ENCODE measurements at places on chromosomes 16 and 17.

GRCh38 chr17:13002761-13003453 is 14.9 kb downstream of the ELAC2 start:
- peak; percentile 40 for DNase-seq

DNA sequence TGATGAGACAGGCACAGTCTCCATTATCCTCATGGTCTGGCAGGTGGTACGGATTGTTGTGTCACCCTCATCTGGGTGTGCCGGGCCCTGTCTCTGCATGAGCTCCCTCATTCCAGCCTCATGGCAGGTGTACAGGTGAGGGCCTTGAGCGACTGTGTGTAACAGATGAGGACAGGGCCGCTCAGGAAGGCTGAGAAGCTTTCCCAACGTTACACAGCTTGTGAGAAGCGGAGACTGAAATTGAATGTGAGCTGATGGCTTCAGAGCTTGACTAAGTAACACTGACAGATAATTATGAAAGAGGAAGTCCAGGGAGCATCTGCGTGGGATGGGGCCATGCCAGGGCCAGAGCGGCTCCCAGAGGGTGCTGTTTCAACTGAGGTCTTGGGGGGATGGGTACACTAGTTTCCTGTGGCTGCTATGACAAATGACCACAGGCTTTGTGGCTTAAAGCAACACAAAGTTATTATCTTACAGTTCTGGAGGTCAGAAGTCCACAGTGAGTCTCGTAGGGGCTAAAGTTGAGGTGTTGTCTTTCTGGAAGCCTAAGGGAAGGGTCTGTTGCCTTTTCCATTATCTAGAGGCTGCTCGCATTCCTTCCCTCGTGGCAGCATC is 36.7 kb downstream of the CMIP start:
- DNase-seq, result no peak

DNA sequence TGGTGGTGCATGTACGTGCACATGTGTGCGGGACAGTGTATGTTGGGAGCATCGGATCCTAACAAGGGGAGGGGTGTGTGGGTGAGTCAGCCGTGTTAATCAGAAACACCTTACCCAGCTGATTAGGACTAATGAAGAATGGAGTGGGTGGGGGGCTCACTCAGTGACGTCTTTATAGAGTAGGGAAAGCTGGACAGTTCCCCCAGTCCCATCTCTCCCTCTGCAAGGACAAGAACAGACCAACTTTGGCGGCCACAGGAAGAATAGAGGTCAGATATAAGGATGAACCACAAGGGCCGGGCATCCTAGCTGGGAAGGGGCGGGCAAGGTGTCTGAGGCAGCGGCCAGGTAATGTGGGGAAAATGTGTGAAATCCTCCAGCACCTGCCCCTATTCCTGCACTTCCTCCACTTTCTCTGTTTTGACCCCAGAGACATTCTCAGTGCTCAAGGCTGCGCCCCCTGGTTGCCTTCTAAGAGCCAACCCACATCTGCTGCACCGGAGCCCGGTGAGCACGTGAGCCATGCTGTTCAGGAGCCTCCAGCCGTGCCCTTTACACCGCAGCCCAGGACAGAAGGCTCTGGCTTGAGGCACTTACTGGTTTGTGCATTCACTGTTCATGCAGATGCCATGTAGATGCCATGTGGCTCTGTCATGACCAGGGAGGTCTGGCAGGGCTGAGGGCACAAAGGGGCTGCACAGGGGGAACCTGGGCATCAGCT is 18.9 kb upstream of the TBX21 start:
- no peak for DNase-seq

GRCh38 chr17:80109713-80110446 is 8.5 kb downstream of the GAA start:
- DNase-seq, result no peak

GRCh38 chr16:27433636-27434035 is 31.7 kb downstream of the IL21R start:
- no peak for DNase-seq

DNA sequence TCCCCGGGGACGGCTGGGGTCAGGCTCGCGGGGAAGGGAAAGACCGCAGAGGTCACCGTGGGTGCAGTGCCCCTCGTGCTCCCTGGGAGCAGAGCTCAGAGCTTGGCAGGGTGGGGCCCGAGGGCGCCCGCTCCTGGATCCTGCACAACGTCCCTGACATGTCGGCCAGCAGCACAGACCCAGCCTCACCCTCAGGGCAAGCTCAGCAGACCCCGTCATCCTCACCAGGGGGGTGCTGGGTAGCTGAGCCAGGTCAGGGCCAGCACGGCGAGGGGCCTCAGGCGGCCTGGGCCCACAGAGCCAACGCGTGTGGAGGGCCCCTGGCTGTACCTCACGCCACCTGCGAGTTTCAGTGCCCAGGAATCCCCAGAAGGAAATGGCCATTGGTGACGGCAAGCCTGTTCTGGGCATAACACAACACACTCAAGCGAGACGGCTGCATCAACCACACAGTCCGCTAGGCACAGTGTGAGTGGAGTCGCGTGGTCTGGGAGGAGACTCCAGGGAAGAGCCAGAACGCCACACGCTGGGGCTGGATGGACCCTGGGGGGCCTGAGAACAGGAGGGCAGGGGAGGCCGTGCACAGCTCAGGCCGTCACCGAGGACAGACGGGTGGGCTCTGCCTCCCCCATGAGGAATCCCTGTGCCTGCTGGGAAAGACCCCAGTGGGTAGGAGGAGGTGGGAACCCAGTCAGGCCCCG is 60.3 kb downstream of the ZNF778 start:
- no peak for DNase-seq

DNA sequence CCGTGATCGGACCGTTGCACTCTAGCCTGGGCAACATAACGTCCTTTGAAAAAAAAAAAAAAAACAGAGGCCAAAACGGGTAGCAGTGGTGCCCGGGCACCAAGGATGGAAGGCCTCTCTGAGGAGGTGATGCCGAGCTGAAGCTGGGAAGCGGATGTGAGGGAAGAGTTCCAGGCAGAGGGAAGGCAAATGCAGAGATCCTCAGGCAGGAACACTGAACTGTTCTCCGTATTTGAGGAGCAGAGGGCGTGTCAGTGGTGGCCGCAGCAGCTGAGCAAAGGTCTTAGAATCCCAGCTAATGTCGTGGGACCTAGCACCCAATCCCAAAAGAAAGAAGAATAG is 656 bp upstream of the KCTD13 start:
- DNase-seq, result no peak

- no peak for DNase-seq
Observed at GRCh38 chr16:66299349-66299748, 67.1 kb upstream of the CDH5 start.

Measured in AG04449 (cell line).